AG04449 (cell line): ENCODE measurements at places on chromosomes 5 and 9.

- no peak for DNase-seq
Observed at GRCh38 chr5:160434022-160434531, 12.4 kb downstream of the PTTG1 start.

GRCh38 chr5:6166698-6167394 lies 211.5 kb downstream of the MED10 start:
- DNase-seq: no peak

DNA sequence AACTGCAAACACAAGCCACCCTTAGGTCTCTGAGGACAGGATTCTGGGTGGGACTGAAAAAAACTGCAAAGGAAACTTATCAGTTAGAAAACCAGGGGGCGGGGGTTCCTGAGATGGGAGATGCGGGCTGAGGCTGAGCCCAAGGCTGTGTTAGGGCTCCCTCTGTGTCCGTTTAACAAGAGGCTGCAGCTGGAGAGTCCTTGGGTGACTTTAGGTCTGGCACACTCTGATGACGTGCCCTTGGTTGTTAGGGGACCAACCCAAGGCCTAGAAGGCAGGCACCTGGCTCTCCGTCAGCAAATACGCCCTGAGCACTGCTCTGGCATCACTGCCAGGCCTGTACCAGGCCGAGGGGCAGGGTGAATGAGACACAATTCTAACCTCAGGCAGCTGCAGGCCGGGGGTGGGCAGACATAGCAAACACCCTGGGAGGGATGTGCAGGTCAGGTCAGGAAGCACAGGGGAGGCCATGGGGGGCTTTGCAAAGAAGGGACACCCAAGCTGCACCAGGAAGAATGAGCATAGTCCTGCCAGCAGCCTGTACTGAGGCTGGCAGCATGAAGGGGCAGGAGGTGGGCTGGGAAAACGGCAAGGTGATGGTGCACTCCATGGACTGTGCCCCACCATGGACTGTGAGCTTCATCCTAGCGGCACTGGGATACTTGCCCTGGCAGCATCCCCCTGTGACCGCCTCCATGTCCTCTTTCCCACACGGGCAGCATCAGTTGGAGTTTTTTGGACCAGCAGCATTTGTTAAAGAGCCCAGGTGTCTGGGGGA lies 137.9 kb downstream of the GABBR2 start:
- no peak for DNase-seq

DNA sequence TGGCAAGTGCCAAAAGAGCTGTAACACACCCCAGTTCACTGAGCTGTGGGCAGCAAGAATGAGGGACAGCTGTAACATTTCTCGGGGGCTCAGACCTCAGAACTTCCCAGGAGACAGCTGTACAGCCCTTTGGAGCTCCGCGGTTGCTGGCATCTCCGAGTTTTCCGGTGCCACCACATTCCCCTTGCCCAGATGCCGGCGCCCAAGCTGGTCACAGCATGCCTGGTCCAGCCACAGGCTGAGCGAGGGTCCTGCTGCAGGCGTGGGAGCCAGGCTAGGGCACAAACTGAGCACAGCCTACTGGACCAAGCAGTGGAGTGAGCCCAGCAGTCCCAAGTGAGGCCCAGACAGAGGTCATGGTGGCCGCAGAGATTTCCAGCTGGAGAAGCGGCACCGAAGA lies 797.7 kb upstream of the EDIL3 start:
- DNase-seq: no peak

DNA sequence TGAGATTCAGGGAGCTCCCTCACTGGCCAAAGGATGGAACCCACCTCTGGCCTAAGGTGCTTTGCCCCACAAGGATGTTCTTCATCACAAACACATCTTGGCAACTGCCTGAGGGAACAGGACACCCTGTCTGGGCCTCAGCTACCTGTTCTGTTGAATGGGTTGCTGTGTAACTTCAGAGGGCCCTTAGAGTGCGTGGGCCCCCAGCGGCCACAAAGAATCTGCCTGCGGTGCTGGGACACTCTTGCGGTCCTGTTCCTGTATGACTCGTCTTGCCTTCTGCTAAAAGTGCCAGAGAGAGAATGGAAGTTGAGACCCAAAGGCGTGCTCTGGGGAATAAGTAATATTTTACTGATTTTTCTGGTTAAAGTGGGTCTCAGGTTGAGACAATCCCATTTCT lies 14.1 kb upstream of the RPL26L1 start:
- no peak for DNase-seq

DNA sequence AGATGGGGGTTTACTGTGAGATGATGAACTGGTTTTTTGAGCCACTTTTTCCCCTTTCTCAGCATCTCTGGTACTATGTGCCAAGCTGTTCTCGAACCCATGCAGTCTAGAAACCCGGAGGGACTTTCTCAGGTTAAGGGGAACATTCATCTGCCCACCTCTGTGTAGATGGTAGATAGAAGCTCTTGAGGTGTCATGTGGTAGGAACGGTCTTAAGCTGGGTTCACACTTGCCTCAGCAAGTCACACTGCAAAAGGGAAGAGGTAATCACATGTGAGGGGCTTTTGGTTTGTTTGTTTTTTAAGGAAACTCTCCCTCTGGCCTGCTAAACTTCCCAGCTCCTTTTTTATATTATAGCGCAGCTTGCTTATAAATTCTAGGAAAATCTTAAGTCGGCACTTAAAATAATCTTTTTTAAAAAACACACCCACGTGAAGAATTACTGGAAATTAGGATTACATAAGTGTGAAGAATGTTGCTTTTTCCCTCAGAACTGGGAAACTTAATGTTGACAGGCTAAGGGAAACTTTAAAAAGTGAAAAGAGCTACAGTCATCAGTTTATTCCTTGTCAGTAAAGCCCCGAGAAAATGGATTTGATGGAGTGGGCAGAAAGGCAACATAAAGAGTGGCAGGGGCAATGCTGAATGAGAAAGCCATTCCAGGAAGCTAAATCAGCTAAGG lies 430.3 kb downstream of the ARHGEF28 start:
- DNase-seq: no peak

GRCh38 chr9:124215368-124215910 lies 42.3 kb upstream of the NEK6 start:
- no peak for DNase-seq

DNA sequence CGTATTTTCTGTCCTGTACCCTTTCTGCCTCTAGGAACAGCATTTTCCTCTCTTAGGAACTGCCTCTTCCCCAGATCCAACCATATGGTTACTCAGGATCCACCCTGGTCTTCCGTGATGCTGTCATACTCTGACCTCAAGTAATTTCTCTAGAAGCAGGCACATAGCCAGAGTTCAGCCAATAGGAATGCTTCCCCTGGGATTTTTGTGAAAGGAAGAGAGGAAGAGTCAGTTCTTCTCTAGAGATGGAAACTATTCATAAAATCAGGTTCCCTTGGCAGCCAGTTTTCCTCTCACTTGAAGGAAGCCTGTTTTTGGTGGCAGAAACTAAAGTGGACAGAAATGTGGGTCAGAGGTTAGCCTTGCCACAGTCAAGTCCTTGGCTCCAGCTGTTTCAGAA lies 400.1 kb upstream of the PCSK5 start:
- no peak for DNase-seq

DNA sequence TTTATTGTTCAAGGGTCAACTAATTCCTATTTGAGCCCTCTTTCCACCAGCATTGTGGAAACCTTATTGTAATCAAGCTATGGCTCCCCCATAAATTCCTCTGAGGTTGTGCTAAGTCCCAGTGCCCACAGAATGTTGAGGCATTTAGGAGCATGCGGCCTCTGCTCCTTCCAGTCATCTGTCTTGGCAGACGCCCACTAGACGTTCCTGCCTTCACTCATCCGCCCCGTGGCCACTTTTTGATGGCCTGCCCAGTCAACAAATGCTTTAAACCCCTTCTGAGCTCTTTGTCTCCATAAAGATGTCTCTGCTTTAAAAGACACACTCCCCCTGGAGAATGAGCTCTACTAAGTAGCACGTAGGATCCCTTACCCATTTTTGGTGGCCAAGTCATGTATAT lies 104.7 kb downstream of the GAS1 start:
- DNase-seq: no peak

DNA sequence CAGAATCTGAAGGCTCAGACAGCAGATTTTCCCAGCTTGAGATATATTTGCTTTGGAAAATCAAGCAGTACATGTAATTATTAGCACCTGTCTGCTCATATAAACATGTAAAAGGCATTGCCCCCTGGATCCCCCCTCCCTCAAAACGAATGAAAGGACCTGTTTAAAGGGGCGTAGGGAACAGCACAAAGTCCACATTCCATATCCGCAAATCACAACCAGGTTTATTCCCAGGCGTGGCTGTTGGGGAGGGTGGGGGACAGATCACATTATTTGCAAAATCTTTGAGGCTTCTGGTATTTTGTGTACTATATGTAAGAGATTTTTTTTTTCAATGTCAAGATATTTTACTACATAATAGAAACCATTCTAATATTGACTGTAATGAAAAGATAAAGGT lies 8.7 kb upstream of the MRPS2 start:
- no peak for DNase-seq

DNA sequence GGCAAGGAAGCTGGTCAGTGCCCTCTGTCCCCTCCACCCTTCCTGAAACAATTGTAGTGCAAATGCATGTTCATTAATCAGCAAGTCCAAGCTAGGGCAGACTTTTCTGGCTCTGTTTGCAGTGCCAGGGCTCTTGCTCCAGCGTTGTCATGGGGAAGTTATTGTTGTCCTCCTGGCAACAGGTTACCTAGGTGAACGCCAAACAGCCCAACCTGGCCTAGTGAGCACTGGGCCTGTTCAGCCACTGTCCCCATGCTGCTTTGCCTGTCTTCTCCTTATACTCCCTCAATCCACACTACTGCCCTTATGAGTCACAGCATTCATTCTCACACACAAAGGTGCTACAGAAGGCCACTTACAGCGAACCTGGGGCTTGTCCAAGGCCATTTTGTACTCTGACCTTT lies 34.5 kb upstream of the GLIS3 start:
- DNase-seq: no peak

DNA sequence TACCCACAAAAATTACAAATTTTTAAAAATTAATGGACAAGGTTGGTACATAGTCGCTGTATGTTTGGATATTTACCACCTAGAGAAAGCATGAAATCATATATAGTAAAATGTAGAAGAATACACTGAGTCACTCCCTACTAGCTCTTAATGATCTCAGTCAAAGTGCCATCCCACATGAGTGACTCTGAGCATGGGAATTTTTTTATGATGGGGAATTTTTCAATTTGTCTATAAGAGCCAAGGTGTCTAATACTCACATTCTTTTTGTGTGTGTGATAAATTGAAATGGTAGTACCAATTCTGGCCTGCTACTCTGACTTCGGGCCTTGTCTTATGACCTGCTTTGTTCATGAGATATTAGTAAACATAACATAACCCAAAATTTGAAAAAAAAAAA lies 483.2 kb downstream of the CDH10 start:
- no peak for DNase-seq

- no peak for DNase-seq
Observed at GRCh38 chr5:79837761-79838551, 148.3 kb downstream of the CMYA5 start.

DNA sequence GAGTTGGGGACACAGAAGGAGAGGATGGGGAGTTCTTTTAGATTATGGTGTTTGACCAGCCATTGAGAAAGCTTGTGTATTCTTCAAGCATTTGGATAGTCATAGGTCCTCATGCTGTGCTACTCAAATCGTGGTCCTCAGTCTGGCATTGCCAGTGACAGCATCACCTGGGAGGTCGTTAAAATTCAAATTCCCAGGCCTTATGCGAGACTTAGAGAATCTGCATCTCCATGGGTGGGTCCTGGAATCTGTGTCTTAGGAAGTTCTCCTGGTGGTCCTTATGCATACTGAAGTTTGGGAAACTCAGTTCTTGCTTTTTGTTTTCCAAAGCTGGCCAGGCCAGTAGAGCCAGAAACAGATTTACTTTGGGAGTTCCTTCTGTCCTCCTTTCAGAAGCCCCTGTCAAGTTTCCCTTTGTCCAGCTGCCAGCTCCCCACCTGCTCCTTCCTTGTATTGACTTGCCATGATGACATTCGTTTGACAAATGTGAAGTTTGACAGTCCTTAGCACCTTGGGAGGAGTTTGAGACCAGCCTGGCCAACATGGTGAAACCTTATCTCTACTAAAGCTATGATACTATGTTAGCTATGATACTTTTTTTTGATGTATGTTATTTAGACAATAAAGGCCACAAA lies 95.6 kb downstream of the PALM2AKAP2 start:
- DNase-seq: no peak

DNA sequence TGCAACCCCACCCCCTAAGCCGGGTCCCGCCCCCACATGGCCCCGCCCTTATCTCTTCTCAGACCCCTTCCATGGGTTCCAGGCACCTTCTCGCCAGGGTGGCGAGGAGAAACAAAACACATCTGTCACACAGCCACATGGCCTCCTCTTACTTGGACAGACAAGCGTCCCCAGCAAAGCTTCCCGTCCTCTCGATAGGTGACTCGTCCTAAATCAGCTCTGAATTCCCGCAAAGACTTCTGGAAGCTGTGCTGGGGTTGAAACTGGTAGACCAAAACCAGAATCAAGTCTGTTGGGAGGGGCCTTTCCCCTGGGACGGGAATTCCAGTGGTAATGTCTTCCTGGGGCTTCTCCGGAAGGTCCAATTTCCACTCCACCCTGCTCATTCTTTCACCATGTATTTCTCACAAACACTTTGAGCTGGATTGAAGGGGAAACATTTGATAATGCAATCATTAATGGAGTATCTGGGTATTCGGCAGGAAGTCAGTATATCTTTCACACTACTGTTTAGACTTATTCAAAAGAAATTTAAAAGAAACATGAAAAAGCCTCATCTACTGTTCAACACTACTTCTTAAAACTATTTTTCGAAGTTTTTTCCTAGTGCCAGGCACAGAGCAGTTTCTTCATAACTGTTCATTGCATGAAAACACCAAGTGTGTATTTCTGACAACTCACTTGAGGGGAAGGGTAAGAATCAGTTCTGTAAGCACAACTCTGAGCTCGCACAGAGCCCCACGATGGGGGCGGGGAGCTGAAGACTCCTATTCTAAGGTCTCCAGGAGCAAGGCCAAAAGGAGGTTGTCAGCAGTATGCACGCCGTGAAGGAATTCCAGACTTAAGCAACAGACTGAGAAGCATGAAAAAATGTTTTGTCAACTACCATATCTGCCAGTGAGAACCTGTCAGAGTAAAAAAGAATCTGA lies 644 bp upstream of the CTNNAL1 start:
- no peak for DNase-seq

- peak; percentile 80 for DNase-seq
Observed at GRCh38 chr5:16894236-16895057, 41.6 kb downstream of the MYO10 start.

DNA sequence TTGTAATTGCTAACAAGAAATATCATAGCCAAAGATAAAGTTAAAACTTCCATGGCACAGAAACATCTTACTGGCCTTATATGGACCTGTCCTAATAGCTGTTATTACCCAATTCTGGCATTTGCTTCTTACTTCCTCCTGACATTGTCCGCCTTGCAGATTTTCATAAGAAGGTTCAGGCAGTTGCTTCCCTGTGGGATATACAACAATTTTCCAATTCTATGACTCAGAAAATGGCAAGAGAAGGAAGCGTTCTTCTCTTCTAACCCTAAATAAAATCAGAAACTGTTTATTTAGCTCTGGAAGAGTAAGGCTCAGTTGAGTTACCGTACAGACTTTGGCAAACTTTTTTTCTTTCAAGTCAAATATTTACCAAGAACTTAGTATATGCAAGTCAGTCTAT lies 1.7 kb downstream of the PRKAA1 start:
- no peak for DNase-seq

GRCh38 chr5:149680810-149681221 lies 49.3 kb upstream of the PPARGC1B start:
- DNase-seq: no peak

- no peak for DNase-seq
Observed at GRCh38 chr9:25678846-25679360, 659 bp upstream of the TUSC1 start.
